Activated CD4-positive, alpha-beta T cell treated with anti-CD3 and anti-CD28 coated beads for 36 hours (primary cell): ENCODE measurements at places on chromosomes 3 and 15.

DNA sequence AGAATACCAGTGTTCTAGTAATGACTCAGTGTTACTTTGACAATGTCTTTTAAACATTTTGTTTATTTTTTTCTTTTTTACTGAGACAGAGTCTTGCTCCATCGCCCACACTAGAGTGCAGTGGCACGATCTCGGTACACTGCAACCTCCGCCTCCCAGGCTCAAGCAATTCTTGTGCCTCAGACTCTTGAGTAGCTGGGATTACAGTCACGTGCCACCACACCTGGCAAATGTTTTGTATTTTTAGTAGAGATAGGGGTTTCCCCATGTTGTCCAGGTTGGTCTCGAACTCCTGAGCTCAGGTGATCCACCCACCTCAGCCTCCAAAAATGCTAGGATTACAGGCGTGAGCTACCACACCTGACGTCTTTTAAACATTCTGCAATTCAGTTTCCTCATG lies 15.7 kb downstream of the AQR start:
- H3K36me3 ChIP-seq, result peaks cover 21% of the 10 kb centered on the region
- DNase-seq, result no peak
- no peak overlapping the region for H3K27ac ChIP-seq
- peaks cover 11% of the 10 kb centered on the region for H3K4me1 ChIP-seq
- no peaks in the 10 kb centered on the region for H3K27me3 ChIP-seq
- no peak overlapping the region for H3K4me3 ChIP-seq

GRCh38 chr15:69059557-69059943 lies 45.1 kb downstream of the NOX5 start:
- H3K27ac ChIP-seq, result no peak overlapping the region
- H3K4me1 ChIP-seq, result peaks cover 21% of the 10 kb centered on the region
- no peak for DNase-seq
- H3K4me3 ChIP-seq, result no peak overlapping the region
- H3K27me3 ChIP-seq, result peaks cover 10% of the 10 kb centered on the region

DNA sequence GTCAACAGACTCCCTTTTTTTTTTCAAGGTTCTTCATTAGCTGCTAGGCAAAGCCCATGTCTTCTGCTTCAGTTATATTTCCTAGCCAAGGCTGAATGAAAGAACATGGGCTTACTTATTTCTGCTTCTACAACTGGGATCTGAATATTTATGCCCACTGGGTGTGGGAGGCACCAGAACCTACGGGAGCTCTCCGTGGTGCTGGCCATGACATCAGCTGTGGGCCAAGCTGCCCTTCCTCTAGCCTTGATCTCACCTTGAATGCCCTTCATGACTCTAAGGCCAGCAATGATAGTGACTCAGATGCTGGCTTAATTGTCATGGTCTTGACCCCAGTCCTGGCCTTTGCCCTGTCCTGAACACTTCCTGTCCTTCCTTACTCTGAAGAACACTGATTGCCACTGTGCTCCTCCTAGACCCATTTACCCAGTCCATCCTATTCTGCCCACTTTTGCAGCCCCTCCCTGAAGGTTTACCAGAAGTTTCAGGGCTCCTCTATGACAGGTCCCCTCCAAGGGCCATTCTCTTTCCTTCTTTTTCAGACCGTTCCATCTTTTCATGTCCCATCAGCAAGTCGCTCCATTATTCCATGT lies 32.8 kb upstream of the PRR20G start:
- H3K27ac ChIP-seq, result no peak overlapping the region
- H3K4me3 ChIP-seq, result no peak overlapping the region
- H3K27me3 ChIP-seq, result peaks cover 13% of the 10 kb centered on the region
- peak; percentile 14 for DNase-seq
- H3K4me1 ChIP-seq, result no peaks in the 10 kb centered on the region
- no peaks in the 10 kb centered on the region for H3K36me3 ChIP-seq

DNA sequence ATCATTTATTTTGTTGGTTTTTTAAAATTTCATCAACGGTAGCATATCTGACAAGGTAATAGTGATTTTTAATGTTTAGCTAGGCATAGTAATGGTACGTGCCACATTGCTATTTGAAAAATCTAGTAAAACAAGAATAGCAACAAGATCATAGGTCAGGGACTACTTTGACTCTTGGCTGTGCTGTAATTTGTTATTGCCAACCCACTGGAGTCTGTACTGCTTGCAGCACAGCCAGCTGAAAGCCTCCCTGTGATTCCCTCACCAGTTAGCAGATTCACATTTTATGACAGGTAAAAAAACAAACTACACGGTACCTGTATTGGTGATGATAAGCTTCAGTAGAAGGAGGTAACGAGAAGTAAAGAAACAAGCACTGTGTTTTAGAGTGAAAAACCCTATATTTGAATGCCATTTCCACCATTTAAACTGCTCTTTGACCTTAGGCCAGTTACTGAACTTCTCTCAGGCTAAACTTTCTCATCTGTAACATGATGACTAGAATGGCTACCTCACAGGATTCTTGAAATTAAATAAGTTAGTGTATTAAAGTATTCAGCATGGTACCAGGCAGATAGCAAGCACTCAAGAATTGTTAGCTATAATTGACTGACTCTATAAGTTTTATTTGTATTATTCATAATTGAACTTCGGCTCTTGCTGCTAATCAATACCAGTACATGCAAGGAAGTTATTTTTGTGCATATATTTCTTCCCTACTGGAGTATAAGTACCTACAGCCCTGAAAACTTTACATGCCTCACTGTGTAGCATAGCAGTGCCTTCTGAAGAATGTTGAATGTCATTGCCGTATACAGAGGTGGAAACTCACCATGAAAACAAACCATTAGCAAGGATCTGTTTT lies 16.1 kb downstream of the FILIP1L start:
- no peak overlapping the region for H3K4me3 ChIP-seq
- DNase-seq, result no peak

DNA sequence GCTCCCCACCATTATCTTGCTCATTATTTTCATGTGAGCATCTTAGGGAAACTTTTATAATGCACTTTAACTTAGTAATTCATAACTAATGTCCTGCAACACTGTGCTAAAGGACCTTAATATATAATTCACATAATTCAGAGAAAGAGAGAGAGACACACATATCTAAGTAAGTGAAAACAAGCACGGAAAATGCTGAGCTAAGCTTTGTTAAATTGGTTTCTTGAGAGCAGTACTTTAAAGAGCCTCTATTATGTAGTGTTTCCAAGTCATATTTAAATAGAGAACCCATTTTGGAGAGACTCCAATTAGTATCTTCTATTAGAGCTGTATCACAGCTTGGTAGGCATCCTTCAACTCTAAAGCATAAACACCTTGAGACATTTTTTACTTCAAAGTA lies 354.1 kb upstream of the SOX14 start:
- H3K36me3 ChIP-seq, result no peaks in the 10 kb centered on the region
- H3K4me3 ChIP-seq, result no peak overlapping the region
- no peak overlapping the region for H3K27ac ChIP-seq

GRCh38 chr3:99714146-99714545 lies 75.8 kb downstream of the COL8A1 start:
- no peak for DNase-seq
- no peaks in the 10 kb centered on the region for H3K4me1 ChIP-seq
- H3K27ac ChIP-seq, result no peak overlapping the region

- H3K27ac ChIP-seq, result no peak overlapping the region
- H3K36me3 ChIP-seq, result no peaks in the 10 kb centered on the region
- no peak overlapping the region for H3K4me3 ChIP-seq
- peak; percentile 38 for DNase-seq
- H3K27me3 ChIP-seq, result peaks cover 7% of the 10 kb centered on the region
Observed at GRCh38 chr3:192812743-192813383, 85.5 kb upstream of the FGF12 start.

- H3K27me3 ChIP-seq, result no peaks in the 10 kb centered on the region
- H3K27ac ChIP-seq, result no peak overlapping the region
- H3K4me1 ChIP-seq, result no peaks in the 10 kb centered on the region
- H3K36me3 ChIP-seq, result no peaks in the 10 kb centered on the region
- DNase-seq, result no peak
- no peak overlapping the region for H3K4me3 ChIP-seq
Observed at GRCh38 chr3:64627471-64628321, 60.1 kb downstream of the ADAMTS9 start.

DNA sequence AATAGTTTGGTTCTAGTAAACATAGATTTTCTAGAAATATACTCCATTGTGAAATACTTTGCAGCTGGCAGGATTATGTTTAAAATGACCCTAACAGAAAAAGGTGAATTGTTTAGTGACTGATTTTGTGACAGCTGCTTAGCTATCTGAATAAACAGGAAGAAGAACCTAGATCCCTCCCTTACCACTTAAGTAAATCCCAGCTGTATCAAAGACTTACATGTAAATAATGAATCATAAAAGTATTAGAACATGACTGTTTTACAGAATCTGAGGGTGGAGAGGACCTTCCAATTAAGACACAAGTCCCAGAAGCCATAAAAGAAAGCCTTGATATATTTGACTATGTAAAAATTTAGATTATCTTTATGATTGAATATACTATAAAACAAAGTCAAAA lies 15.9 kb downstream of the SLC49A4 start:
- DNase-seq, result no peak
- H3K4me3 ChIP-seq, result no peak overlapping the region
- H3K4me1 ChIP-seq, result no peaks in the 10 kb centered on the region
- H3K27me3 ChIP-seq, result no peaks in the 10 kb centered on the region
- peaks cover 7% of the 10 kb centered on the region for H3K36me3 ChIP-seq

DNA sequence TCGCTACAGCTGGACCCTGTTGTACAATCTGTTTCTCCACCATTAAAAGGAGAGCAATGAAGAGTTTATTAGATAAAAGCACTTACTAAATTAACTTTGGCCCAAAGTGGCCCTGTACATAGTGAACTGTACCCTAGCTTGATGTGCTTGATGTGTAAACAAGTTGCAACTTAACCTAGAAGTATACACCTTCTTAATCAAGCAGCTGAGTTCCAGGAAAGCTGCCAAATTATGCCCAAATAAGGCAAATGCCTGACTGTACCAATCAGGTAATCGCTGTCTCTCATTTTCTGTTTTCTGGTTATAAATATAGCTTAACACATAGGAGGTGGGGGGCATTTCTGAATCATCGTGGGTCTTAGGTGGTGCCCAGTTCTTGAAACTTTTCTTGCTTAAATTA lies 704.8 kb upstream of the CBLB start:
- no peaks in the 10 kb centered on the region for H3K36me3 ChIP-seq
- no peak overlapping the region for H3K4me3 ChIP-seq
- DNase-seq, result no peak
- no peak overlapping the region for H3K27ac ChIP-seq
- no peaks in the 10 kb centered on the region for H3K4me1 ChIP-seq
- H3K27me3 ChIP-seq, result no peaks in the 10 kb centered on the region

DNA sequence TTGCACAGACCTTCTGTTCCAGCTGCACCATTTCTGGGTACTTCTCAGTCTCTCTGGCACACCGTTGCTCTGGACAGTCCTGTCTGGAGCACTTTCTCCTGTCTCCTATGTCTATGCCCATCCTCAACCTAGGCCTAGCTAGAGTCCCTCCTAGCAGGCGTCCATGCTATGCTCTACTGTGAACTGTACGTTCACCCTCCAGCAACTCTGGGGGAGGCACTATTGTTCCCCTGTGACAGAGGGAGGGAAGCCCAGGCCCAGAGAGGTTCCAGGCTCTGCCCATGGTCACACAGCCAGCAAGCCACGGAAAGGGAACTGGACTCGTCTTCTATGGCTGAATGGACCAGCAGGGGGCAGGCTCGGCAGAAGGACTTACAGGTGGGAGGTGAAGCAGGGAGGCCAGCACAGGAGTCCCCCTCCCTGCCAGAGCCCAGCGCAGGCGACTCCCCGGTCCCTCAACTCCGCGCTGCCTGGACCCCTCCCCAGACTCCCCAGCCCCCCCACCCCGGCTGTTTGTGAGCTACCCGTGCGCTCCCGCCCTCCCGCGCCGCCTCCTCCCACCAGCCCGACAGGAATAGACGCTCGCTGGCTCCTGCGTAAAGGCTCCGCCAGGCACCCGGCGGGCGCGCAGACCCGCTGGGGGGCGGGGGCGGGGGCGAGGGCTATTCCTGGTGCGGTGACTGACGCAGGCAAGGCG lies 1.7 kb upstream of the LINGO1 start:
- no peaks in the 10 kb centered on the region for H3K36me3 ChIP-seq
- H3K27ac ChIP-seq, result no peak overlapping the region
- H3K4me3 ChIP-seq, result no peak overlapping the region
- peak; percentile 87 for DNase-seq

DNA sequence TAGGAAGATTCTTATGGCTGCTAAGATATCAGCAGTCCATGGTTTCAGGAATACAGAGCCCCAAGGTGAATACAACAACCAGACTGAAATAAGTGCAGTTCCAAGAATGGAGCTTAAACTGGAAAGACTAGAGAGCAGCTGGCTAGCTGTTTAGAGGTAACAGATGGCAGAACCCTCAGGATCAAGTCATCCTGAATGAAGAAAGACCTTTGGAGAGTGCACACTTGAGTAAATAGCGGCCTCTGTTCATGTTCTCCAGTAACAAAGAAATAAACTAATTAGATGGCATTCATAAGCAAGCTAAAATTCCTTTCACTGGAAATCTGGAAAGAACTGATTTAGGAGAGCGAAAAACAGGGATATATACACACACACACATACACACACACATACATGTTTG lies 968.4 kb downstream of the FHIT start:
- no peak for DNase-seq
- H3K4me3 ChIP-seq, result no peak overlapping the region
- no peak overlapping the region for H3K27ac ChIP-seq
- H3K36me3 ChIP-seq, result no peaks in the 10 kb centered on the region

DNA sequence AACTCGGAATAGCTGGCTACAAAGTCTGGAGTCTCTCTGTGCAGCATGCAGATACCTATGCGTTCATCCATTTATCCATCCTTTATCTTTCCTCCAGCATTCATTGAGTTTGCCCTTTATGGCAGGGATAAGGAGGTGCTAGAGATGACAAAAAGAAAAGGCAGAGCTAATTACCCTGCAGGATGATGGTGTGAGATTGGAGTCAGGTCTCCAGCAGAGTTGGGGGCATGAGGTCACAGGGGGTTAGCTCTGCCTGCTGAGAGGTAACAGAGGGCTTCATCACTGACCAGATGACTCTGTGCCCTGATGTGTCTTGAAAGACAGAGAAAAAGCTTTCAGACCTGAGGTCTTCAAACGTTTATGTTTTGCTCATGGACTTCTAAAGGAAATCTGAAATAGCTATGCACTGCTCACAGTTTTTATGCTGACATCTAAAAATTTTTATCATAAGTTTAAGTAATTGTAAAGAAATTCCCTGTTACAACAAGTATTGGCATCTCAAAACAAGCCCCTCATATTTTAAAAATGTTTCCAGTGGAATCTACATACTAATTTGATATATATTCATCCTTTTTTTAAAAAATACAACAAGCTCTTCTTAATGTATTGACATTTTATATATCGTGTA lies 132.3 kb upstream of the ANKRD28 start:
- H3K4me3 ChIP-seq, result no peak overlapping the region
- H3K4me1 ChIP-seq, result no peaks in the 10 kb centered on the region
- no peak for DNase-seq
- no peaks in the 10 kb centered on the region for H3K36me3 ChIP-seq
- no peaks in the 10 kb centered on the region for H3K27me3 ChIP-seq

GRCh38 chr15:68783226-68784058 lies 37.3 kb downstream of the ANP32A start:
- H3K4me3 ChIP-seq, result peak overlapping the region; percentile 27
- peak overlapping the region; percentile 86 for H3K27ac ChIP-seq
- peaks cover 65% of the 10 kb centered on the region for H3K36me3 ChIP-seq
- peak; percentile 78 for DNase-seq
- H3K27me3 ChIP-seq, result no peaks in the 10 kb centered on the region

- H3K27ac ChIP-seq, result no peak overlapping the region
- no peaks in the 10 kb centered on the region for H3K27me3 ChIP-seq
- H3K4me3 ChIP-seq, result no peak overlapping the region
- no peaks in the 10 kb centered on the region for H3K36me3 ChIP-seq
- no peak for DNase-seq
Observed at GRCh38 chr3:82461049-82461889, 699.8 kb upstream of the GBE1 start.

- H3K4me3 ChIP-seq, result no peak overlapping the region
- no peaks in the 10 kb centered on the region for H3K4me1 ChIP-seq
- no peak for DNase-seq
- no peak overlapping the region for H3K27ac ChIP-seq
Observed at GRCh38 chr3:100354850-100355249, 20.3 kb downstream of the NIT2 start.
